ENCODE measurements at places on chromosomes 12 and 14.

DNA sequence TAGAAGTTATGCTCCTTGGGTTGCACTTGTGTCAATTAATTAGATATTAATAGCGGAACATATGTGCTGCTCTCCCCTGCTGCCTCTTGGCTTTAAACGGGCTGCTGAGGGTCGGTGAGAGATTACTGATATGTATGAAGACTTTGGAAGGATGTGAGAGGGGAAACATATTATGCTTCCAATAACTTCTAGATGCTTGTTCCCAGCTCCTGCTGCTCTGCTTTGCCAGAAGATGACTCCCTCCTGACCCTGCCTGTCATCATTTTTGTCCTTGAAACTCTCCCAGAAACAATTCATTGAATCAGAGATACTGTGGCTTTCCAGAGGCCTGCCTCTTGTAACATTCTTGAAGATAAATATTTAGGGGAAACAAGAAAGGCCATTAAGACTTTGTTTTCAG, 300.1 kb upstream of the STXBP6 start:
- no peak for DNase-seq

DNA sequence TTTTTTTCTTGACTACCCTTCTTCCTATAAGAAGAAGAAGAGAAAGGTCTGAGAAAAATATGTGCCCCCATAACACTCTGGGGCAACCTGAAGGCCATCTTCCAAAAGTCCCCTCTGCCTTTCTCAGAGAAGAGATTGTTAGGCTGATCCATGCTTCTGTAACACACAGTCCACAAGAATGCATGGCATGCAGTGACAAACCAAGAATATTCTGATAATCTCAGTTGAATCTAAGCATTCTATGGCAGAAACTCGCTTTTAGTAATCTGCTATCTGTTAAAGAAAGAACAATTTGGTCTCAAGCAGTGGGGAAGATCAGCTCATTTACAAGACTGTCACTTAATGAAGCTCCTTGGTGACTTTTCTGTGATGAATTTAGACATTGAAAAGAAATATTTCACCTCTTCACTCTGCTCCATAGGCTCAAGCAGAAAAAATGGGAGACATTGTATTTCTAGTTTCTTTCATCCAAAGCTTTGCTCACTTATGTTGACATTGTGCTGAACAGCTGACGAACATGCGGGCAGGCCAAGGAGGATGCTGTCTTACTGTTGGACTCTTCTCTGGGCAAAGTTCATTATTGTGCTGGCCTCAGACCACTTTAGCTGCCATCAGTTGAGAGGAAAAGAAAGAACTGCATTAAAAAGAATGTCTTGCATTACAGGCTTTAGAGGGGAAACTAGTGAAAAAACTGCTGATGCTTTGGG, 957.1 kb downstream of the DIO2 start:
- no peak for DNase-seq

- no peak for DNase-seq
Measured at GRCh38 chr12:51343201-51343600, 3.3 kb downstream of the CELA1 start.

DNA sequence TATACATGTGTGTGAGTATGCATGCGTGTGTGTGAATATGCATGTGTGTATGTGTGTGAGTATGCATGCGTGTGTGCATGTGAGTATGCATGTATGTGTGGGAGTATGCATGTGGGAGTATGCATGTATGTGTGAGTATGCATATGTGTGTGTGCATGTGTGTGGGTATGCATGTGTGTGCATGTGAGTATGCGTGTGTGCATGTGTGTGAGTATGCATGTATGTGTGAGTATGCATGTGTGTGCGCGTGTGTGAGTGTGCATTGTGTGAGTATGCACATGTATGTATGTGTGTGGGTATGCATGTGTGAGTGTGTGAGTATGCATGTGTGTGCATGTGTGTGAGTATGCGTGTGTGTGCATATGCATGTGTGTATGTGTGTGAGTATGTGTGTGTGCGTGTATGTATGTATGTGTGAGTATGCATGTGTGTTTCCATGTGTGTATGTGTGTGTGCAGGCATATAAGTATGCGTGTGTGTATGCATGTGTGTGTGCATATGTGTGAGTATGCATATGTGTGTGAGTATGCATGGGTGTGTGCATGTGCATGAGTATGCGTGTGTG, 97.9 kb upstream of the MED13L start:
- no peak for DNase-seq

GRCh38 chr14:51880835-51881580, 20.6 kb downstream of the GNG2 start:
- DNase-seq = no peak

DNA sequence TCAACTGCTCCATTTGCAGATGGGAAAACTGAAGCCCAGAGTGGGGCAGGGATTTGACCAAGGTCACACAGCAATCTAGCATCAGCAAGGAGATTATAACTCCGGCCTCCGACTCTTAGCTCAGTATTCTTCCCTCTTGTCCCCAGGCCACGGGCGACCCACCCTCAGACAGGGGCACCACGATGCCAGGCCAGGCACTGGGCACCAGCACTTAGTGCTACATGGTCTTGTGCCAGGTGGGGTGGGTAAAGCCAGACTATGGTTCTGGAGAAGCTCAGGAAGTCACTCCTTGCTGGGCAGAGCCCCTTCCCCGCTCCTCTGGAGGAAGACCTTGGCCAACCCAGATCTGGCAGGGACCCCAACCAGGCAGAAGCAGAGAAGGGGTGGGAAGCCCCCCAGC, 41.5 kb downstream of the SYNE3 start:
- DNase-seq = no peak

GRCh38 chr12:66438601-66439000, 136.3 kb downstream of the HELB start:
- DNase-seq = no peak

DNA sequence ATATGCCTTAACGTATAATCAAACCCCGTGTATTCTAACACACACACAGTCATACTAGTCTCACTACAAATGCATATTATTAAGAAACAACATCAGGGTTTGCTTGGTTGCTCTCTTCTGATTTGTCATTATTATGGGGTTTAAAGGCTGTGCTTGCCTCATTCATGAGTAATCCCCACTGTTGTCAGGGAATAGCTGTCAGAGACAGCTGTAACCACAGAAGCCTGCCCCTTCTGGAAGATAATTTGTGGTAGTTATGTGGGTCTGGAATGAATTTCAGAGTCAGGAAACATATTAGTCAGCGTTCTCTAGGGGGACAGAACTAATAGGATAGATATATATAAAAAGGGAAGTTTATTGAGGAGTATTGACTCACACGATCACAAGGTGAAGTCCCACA, 456.9 kb upstream of the TMEM132C start:
- no peak for DNase-seq

DNA sequence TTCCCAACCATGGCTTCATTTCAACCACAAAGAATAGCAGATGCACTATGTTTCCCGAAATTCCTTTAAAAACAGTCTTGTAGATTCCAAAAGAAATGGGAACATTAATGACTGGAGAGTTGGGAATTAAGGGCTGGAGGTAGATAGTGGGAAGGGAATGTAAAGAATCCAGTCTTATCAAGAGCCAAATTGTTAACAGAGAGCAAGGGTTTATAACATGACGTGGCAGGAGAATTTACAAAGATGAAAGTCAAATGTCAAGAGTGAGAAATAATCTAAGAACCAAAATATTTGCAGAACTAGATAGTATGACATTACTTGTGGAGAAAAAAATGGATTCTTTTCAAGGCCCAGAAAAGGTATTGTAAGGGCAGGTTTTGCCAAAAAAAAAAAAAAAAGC, 200.9 kb downstream of the GRIN2B start:
- DNase-seq = no peak

- DNase-seq = no peak
Measured at GRCh38 chr14:39555749-39556148, 123.5 kb upstream of the FBXO33 start.

DNA sequence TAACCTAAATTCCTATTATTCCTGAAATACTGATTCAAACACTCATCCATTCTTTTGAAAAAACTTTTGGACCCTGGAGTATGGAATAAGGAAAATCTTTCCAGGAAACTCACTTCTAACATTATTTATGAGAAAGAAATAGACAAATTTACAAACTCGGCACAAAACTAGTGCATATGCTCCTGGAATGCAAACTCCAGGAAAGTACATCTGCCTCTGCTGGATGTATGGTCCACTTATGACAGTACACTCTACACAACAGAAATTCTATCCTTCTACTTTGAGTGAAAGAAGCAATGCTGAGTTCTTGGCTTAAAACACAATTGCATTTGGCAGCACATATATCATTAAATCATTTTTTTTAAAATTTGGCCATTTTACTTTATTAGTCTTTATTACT, 700.5 kb upstream of the STXBP6 start:
- no peak for DNase-seq

GRCh38 chr14:96811985-96812667, 14.9 kb downstream of the VRK1 start:
- DNase-seq = no peak

GRCh38 chr12:7729746-7730145, 17.4 kb downstream of the CLEC4C start:
- DNase-seq = no peak

DNA sequence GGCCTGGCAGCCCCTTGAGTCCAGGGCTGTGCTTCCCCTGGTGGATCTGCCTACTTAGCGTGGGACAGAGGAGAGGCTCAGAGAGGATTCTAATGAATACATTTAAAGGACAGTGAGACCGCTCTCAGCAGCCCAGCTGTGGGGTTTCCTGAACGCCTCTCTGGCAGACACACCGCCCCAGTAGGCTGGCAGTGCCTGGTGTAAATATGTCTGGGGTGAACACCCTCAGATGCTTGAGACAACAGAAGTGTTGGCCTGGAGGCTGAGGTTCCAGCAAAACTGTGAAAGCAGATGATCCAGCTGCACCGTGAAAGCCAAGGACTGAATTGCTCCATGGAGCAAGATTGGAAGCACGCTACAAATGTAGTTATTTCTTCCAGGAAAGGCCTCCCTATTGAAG, 55.1 kb downstream of the LRRC74A start:
- DNase-seq = no peak
